Activated CD4-positive, alpha-beta memory T cell treated with anti-CD3 and anti-CD28 coated beads, Interleukin-2, amount 10 ng/mL, durations not matched to agents 7 days and 5 days (primary cell): ENCODE measurements at places on chromosomes 6 and 20. TPM values are rescaled to one million over a fixed set of nuclear protein-coding genes. Genes with fewer than 3 reads are reported as not detected.
A peak's percentile ranks its signal among the peaks of the same experiment; 100 is the strongest.

DNA sequence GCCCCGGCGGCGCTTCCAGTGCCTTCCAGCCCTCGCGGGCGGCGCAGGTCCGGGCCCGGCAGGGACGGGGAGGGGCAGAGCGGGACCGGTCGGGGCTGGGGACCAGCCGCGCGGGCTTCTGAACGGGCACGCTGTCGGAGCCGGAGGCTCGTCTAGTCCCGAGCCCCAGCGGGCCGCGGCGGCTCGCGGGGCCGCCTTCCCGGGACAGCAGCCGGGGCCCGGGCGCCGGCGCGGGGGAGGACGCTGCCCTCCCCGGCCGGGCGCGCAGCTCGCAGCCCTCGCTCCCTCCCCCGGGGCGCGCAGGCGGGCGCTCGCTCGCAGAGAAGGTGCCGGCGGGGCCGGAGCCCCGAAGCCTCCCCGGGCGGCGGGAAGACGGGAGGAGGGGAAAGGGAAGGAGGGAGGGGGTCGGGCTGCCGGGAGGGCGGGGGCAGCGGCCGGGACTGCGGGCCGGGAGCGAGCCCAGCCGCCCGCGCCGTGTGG lies 696 bp upstream of the SIRPA start:
- H3K27me3 ChIP-seq: peaks cover 61% of the 10 kb centered on the region
- no peaks in the 10 kb centered on the region for H3K36me3 ChIP-seq
- H3K27ac ChIP-seq: no peak overlapping the region
- DNase-seq: no peak

GRCh38 chr6:167720456-167721285 lies 106.0 kb upstream of the AFDN start:
- no peak overlapping the region for H3K27ac ChIP-seq
- peak; percentile 10 for DNase-seq
- no peaks in the 10 kb centered on the region for H3K4me1 ChIP-seq

- H3K36me3 ChIP-seq: peaks cover 3% of the 10 kb centered on the region
- H3K4me3 ChIP-seq: no peak overlapping the region
- H3K27ac ChIP-seq: no peak overlapping the region
- H3K27me3 ChIP-seq: no peaks in the 10 kb centered on the region
These were observed 361.6 kb upstream of the RUNX2 start for GRCh38 chr6:44966449-44967092.

DNA sequence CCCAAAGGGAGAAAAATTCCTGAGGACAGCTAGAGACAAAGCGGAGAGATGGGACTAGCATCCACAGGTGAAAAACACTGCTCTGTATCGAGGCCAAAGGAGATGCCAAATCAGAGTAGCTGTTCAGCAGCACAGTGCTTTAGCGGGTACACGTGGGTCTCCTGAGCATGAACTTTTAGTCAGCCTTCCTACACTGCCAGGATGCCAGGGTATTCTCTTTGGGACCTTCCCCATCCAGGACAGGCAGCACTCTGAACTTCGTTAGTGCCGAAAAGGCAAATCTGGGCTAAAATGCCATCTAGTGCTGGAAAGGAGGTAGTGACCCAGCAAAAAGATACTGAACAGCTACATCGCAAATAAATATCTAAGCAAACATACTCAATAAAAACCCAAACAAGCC lies 64.9 kb downstream of the C6orf58 start:
- H3K27ac ChIP-seq: no peak overlapping the region
- H3K4me3 ChIP-seq: no peak overlapping the region
- H3K27me3 ChIP-seq: peaks cover 5% of the 10 kb centered on the region
- no peak for DNase-seq
- H3K4me1 ChIP-seq: no peaks in the 10 kb centered on the region
- no peaks in the 10 kb centered on the region for H3K36me3 ChIP-seq

GRCh38 chr20:18225632-18226031 lies 62.7 kb upstream of the ZNF133 start:
- H3K36me3 ChIP-seq: no peaks in the 10 kb centered on the region
- H3K27ac ChIP-seq: no peak overlapping the region
- H3K27me3 ChIP-seq: peaks cover 12% of the 10 kb centered on the region
- H3K4me1 ChIP-seq: no peaks in the 10 kb centered on the region
- no peak overlapping the region for H3K4me3 ChIP-seq

DNA sequence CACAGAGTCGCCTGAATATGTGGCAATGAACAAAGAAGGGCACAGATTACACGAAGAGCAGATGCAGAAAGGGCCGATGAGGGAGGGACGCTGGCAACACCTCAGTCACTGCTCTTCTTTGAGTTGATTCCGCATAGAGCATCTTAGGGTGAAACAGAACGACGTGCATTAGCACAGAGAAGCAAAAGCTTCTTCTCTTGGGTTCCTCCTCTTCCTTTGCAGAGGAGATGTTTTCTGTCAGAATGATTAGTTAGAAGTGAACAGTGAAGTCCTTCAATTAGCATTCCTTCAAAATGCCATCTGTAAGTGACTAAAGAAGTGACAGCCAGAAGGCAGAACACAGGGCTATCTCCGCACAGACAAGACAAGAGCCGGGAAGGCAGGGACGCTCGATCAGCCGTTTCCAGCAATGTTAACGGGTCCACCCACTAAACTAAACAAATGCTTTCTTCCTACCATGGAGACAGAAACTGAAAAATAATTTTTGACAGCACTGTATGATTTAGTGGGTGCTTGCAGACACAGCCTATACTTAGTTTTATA lies 219.8 kb upstream of the AGPAT4 start:
- H3K4me3 ChIP-seq: no peak overlapping the region
- DNase-seq: no peak
- no peaks in the 10 kb centered on the region for H3K27me3 ChIP-seq

DNA sequence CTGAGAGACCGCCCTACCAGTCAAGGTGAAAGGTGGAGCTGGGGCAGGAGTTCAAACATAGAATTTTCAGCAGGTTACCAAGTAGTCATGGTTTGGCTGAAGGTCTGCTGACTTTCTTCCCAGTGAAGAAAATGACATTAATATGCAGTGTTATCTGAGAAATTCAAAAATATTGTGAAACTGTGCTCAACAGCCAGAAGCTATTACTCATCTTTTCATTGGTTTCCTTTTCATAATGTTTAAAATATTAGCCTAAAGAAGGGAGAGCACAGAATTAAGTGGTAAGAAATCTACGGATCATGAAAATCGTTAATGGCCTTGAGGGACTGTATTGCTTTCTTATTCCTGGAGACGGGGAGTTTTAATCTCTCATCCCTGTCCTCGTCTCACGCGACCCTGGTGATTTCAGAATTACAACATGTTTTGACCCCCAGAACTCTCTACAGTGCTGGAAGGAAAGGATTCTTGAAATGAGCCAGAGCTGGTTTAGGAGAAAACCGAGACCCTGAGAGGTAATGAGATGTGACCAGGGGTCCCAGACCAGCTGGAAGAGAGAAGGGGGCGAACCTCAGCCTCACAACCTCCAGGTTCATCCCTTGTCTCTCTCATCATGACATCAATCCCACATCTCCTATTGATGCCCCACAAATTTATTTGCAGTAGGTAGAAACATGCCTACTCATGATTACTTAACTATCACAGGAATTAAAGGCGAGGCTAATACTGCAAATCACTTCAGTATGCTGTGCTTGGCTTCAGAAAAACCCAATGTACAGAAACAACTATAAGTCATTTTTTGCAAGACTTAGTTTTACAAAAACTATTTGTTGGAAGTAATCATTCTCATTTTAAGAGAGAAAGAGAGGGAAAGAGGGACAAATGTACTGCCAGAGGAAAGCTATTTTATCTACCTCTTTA lies 209.5 kb downstream of the FNDC1 start:
- no peaks in the 10 kb centered on the region for H3K36me3 ChIP-seq
- H3K4me1 ChIP-seq: no peaks in the 10 kb centered on the region
- H3K4me3 ChIP-seq: no peak overlapping the region
- DNase-seq: no peak
- no peak overlapping the region for H3K27ac ChIP-seq

DNA sequence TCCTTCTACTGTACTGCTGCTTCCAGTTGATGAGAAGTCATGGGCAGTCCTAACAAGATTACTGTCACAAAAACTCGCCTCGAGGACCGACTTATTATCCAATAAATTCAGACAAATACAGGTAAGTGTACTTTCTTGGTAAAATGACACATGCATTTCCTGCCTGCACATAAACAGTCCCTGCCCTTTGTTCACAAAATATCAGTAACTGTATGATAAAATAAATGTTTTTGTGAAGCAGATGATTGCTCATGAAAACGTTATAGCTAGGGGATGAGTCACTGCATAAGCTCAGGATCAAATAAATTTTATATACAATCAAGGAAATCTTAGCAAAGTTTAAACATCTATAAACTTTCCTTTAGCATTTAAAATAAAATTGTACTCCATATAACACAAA lies 164.5 kb upstream of the RIPOR2 start:
- peaks cover 12% of the 10 kb centered on the region for H3K4me1 ChIP-seq
- H3K27me3 ChIP-seq: no peaks in the 10 kb centered on the region
- peaks cover 68% of the 10 kb centered on the region for H3K36me3 ChIP-seq
- DNase-seq: no peak
- H3K27ac ChIP-seq: no peak overlapping the region

- peaks cover 2% of the 10 kb centered on the region for H3K27me3 ChIP-seq
- no peaks in the 10 kb centered on the region for H3K36me3 ChIP-seq
- no peak overlapping the region for H3K27ac ChIP-seq
- no peaks in the 10 kb centered on the region for H3K4me1 ChIP-seq
These were observed 18.3 kb upstream of the MBOAT1 start for GRCh38 chr6:20230401-20231119.

GRCh38 chr6:118029967-118030366 lies 122.9 kb downstream of the SLC35F1 start:
- no peak for DNase-seq
- no peak overlapping the region for H3K27ac ChIP-seq
- H3K36me3 ChIP-seq: no peaks in the 10 kb centered on the region

DNA sequence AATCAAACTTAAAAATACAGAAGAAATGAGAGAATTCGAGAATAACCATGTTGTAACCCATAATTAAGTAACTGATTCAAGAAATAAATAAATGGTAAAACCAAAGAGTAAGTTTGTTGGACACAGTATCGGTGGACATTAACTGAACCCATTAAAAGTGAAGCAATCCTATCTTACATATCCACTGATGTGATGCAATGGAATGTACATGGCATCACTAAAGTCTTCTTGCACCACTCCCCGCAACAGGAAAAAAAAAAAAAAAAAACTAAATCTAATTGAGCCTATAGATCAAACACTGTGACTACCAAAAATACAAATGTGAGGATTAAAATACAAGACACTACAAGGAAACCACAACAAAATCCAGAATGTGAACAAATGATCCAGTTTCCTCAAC lies 7.9 kb downstream of the SNX14 start:
- DNase-seq: no peak
- peaks cover 5% of the 10 kb centered on the region for H3K4me1 ChIP-seq
- H3K27me3 ChIP-seq: no peaks in the 10 kb centered on the region
- H3K4me3 ChIP-seq: no peak overlapping the region

DNA sequence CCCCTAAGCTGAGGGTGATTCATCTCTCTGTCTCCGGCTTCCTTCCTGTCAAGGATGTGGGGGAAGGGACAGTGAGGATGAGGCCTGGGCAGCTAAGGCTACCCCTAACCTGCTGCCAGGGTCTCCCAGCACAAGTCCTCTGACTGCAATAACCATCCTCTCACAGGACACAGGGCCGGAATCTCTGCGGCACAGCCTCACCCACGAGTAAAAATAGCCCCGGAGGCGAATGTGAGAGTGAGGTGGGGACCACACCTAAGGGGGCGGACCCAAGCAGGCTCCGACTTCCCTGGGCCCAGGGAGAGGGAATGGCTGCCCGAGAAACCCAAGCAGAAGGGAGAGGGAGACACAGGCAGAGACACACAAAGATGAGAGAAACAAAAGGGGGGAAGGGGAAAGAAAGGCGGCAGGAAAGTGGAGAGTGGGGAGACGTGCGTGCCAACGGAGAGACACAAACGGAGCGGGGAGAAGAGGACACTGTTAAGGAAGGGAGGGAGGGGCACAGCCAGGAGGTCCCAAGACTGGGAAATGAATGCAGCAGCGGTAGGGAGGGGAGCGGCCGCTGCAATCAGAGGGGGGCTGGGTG lies 1.4 kb downstream of the CLIC1 start:
- peak; percentile 74 for DNase-seq
- peak overlapping the region; percentile 99 for H3K4me3 ChIP-seq
- H3K4me1 ChIP-seq: peaks cover 70% of the 10 kb centered on the region
- no peaks in the 10 kb centered on the region for H3K27me3 ChIP-seq
- peaks cover 60% of the 10 kb centered on the region for H3K36me3 ChIP-seq
- peak overlapping the region; percentile 95 for H3K27ac ChIP-seq

GRCh38 chr6:10505529-10505928 lies 15.6 kb upstream of the GCNT2 start:
- peaks cover 10% of the 10 kb centered on the region for H3K27me3 ChIP-seq
- H3K36me3 ChIP-seq: no peaks in the 10 kb centered on the region
- H3K4me3 ChIP-seq: no peak overlapping the region
- H3K4me1 ChIP-seq: peaks cover under 1% of the 10 kb centered on the region
- no peak for DNase-seq

- H3K36me3 ChIP-seq: no peaks in the 10 kb centered on the region
- peak overlapping the region; percentile 7 for H3K27ac ChIP-seq
- peaks cover 27% of the 10 kb centered on the region for H3K4me1 ChIP-seq
- peak; percentile 61 for DNase-seq
- H3K4me3 ChIP-seq: peak overlapping the region; percentile 61
These were observed 20.2 kb upstream of the RREB1 start for GRCh38 chr6:7087491-7087979.

GRCh38 chr6:12249541-12250382 lies 40.4 kb upstream of the EDN1 start:
- H3K27ac ChIP-seq: no peak overlapping the region
- H3K27me3 ChIP-seq: peaks cover 27% of the 10 kb centered on the region
- H3K4me1 ChIP-seq: no peaks in the 10 kb centered on the region
- no peak overlapping the region for H3K4me3 ChIP-seq
- no peak for DNase-seq

- peaks cover 17% of the 10 kb centered on the region for H3K36me3 ChIP-seq
- H3K27ac ChIP-seq: no peak overlapping the region
- no peak overlapping the region for H3K4me3 ChIP-seq
- no peak for DNase-seq
- H3K4me1 ChIP-seq: peaks cover 2% of the 10 kb centered on the region
- no peaks in the 10 kb centered on the region for H3K27me3 ChIP-seq
These were observed 157.8 kb downstream of the MTHFD1L start for GRCh38 chr6:151023342-151023741.

GRCh38 chr20:25278636-25279361 lies 30.9 kb downstream of the PYGB start:
- no peak overlapping the region for H3K4me3 ChIP-seq
- peaks cover 6% of the 10 kb centered on the region for H3K36me3 ChIP-seq
- no peaks in the 10 kb centered on the region for H3K27me3 ChIP-seq
- no peak overlapping the region for H3K27ac ChIP-seq
- DNase-seq: no peak

GRCh38 chr6:167788563-167788903 lies 38.2 kb upstream of the AFDN start:
- H3K36me3 ChIP-seq: no peaks in the 10 kb centered on the region
- no peaks in the 10 kb centered on the region for H3K4me1 ChIP-seq
- no peak for DNase-seq

The EYS gene
- total RNA-seq: not detected

The SIRPB1 gene
- total RNA-seq: 7.1 TPM

The NFKBIE gene
- 21.7 TPM for total RNA-seq

The VSX1 gene
- not detected for total RNA-seq

The SIRPD gene
- not detected for total RNA-seq

The RHAG gene
- total RNA-seq: not detected

The NHLRC1 gene
- 0.20 TPM for total RNA-seq
